GM03348 (cell line): ENCODE measurements at places on chromosomes 4 and X.

DNA sequence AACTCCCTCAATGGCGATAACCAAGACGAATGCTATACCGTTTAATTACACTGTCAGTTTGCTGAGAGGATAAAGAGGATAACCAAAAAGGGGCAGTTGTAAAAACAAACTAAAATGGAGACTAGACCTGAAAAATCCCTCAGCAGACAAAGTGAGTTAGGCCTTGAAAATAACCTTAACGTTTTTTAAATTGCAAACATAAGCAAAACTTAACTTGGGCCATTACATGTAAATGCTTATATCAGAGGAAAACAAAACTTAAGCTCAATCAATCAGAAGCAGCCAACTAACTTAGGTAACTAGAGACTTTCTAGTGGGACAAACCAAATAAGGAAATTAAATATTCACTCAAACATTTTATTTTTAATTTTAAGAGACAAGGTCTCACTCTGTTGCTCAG lies 17.0 kb upstream of the TAPT1 start:
- DNase-seq: no peak

DNA sequence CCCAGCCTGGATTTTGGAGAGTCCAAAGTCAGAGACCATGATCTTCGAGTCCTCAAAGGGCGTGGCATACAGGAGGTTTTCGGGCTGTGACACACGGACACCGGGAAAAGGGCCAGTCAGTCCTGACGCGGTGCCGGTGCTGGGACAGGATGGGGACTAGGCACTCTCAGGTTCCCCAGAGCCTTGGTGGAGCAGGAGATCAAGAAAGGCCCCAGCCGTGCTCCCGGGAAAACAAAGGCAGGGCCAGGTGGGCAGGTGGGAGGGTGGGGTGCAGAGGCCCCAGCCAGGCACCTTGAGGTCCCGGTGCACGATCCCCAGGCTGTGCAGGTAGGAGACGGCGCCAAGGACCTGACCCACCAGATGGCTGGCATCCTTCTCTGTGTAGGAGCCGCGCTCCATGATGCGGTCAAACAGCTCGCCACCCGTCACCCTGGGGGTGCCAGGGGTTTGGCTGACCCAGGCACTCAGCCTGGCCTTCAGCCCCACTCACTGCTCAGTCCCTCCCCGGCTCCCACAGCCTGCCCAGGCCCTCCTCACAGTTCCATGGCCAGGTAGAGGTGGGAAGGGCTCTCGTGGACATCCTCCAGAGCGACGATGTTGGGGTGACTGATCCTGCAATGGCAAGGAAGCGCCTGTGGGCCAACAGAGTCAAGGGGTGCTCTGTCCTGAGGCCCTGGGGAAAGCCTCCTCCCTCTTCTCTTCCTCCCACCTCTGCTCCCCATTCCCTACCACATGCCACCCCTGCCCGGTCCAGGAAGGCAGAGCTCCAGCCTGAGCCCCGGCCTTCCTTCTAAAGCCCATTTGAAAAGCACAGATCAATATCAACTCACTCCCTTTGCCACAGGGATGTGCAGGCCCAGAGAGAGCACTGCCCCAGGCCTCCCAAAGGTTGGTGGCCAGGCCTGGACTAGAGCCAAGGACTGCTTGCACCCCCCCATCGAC lies 1.8 kb downstream of the PNCK start:
- DNase-seq: no peak

- peak; percentile 5 for DNase-seq
These were observed 72.3 kb downstream of the PAK3 start for GRCh38 chrX:111168314-111168713.

DNA sequence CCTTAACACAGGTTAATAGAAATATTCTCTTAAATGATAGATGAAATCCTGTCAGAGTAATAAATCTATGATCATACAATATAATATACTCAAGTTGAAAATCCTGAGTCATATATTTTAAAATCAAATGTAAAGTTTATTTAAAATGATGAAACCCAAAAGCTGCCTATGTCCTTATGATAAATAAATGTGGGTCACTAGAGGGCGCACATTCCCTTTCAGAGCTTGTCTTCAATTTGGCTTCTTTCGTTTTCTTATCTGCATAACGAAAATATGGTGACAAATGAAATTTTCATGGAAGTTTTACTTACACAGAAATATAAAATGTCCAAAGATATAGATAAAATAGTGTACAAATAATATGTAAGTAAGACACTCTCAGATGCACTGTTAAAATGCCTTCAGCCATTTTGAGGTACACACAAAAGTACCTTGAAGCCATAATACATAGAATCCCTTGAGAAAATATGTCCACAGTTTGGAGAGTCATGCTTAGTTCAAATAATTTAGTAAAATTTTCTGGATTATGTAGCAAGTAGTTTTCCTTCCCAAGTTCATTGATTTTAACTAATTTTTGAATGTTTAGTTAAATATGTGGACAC lies 680.4 kb downstream of the DMD start:
- peak; percentile 16 for DNase-seq

GRCh38 chr4:61541459-61541858 lies 341.3 kb downstream of the ADGRL3 start:
- DNase-seq: no peak

DNA sequence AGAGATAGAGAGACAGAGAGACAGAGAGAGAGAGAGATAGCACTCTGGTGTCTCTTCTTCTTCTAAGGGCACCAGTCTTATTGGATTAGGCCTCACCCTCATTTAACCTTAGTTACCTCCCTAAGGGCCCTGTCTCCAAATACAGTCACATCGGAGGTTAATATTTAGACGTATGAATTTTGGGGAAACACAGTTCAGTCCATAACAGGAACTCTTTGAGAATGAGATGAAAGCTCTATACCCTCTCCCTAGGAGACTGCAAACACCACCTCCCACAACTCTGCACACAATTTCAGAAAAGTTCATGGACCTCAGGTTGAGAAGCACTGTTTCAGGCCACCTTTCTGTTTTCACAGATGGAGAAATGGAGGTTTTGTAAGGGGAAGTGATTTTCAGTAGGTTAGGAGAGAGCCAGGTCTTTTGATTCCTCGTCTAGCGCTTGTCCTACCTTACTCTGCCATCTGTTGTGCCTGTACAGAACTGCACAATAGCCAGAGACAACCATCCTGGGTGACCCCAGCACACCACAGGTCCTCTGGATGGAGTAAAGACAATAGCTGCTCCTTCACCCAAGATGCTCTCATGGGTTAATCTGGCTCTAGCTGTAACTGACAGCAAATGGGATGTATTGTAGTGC lies 16.9 kb upstream of the LOC101059915 start:
- no peak for DNase-seq

DNA sequence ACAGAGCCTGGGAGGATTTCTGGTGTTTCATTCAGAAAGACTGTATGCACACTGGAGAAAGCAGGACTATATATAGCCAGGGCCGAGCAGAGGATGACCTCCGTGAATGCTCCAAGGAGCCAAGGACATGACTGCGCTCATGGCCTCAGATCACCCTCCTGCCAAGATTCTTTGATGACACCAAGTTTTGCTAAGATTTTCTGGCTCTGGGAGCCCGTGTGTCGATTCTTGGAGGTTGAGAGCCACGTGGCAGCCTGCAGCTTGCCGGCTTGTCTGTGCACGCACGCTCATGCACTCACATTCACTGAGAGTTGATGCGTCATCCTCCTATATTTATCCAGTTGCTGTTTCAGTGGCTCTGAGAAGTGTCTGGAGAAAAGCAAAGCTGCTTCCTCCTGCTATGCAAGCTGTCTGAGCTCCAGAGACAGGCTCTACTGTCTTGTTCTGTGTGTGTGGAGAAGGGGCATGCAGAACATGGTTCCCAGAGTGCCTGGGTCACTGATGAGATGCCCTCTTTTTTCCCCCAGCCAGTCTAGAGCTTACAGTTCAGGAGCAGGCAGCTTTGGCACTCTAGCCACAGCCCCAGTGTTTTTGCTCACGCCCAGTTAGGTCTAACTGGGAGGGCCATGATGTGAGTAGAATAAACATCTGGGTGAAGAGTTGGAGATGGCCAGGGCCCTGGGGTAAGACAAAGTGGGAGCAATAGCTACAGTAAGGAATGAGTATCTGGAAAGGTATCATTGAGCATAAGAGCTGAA lies 64.9 kb upstream of the SCOC start:
- DNase-seq: peak; percentile 79

- DNase-seq: no peak
These were observed 157.5 kb upstream of the ITM2A start for GRCh38 chrX:79524642-79525041.

GRCh38 chr4:19317377-19317776 lies 934.3 kb upstream of the SLIT2 start:
- DNase-seq: no peak

GRCh38 chrX:13855689-13856450 lies 39.0 kb upstream of the GPM6B start:
- no peak for DNase-seq

DNA sequence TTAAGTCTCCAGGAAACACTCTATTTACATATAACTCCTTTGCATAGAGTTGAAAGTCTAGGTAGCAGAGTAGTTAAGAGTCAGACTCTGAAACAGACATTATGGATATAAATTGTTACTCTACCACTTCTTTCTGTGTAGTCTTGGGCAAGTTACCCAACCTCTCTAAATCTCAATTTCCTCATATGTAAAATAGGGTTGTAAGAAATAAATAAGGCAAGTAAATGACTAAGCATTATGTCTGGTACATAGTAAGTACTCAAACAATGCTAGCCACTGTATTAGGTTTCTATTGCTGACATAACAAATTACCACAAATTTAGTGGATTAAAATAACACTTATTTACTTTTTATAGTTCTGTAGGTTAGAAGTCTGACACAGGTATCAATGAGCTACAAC lies 394.1 kb downstream of the PRDM5 start:
- no peak for DNase-seq

- DNase-seq: peak; percentile 62
These were observed 7.2 kb upstream of the NEUROG2 start for GRCh38 chr4:112523008-112523721.
